Activated T-helper 9 cell treated with anti-CD3 and anti-CD28 coated beads, Interleukin-2, amount 50 U/mL, for 16 hours (primary cell): ENCODE measurements at places on chromosomes 16 and 17.

DNA sequence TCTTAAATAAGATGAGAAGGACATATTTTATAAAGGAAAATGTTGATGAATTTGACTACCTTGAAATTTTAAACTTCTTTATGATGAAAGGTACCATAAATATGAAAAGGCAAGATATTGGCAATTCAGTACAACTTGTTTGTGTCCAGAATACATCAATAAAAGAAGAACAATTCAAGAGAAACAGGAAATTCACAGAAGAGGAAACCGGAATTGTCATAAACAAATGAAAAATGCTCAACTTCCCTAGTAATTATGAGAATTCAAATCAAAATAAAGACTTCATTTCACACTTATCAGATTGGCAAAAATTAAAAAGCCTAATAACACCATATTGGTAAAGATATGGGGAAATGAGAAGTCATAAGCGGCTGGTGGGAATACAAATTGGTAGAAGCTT, 54.3 kb downstream of the WSB1 start:
- no peak for DNase-seq

- DNase-seq = no peak
Observed at GRCh38 chr17:49287481-49287880, 56.9 kb upstream of the PHOSPHO1 start.

DNA sequence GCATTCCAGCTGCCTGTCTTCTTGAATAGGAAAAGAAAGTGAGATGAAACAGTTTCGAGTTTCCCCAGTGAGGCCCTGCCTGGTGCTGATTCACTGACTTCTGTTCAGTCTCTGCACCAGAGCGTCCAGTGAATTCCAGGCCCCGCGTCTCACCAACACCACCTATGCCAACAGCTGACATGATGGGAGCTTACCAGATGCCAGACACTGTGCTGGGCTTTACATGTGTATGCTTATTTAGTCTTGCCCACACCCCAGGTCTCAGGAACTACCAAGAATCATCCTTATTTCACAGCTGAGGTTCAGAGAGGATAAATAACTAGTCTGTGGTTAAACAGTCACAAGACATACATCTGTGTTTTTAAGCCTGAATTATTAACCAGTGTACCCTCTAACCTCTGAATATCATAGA, 29.1 kb upstream of the IRX6 start:
- DNase-seq = no peak

GRCh38 chr16:67977469-67978227, 2.7 kb downstream of the DPEP3 start:
- no peak for DNase-seq

DNA sequence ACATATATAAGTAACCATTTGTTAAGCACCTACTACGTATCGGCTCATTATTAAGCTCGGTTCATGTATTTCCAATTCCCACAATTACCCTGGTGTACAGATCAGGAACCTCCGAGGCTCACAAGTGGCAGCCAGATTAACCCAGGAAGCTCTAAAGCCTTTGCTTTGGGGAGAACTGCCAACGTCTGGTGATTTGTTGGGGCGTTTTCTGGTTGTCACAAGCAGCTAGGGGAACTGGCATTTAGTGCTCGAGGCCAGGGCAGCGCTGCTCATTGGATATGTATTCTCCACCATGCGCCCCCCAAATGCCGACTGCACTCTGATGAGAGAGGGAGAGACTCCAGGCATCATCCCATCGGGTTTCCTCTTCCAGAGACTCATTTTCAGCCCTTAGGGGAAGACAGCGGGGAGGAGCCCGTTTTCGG, 541 bp downstream of the ZNF18 start:
- no peak for DNase-seq

DNA sequence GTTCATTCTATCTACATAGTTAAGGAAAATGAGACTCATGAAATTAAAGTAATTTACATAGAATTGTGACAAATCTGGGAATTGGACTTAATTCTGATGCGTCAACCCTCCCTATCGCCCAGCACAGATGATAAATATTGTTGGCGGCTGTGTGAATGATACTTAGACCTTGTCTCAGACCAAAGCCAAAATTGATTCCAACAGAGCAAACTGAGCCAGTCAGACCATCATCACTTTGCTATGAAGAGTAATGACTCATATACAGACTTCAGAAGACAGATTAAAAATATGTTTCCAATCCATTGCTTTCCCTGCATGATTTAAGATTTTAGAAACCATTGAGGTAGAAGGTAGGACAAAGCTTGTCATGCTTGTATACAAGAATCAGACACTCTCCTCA, 1156.7 kb upstream of the CDH8 start:
- DNase-seq = no peak

GRCh38 chr17:2854143-2855055, 58.2 kb downstream of the RAP1GAP2 start:
- peak; percentile 3 for DNase-seq

DNA sequence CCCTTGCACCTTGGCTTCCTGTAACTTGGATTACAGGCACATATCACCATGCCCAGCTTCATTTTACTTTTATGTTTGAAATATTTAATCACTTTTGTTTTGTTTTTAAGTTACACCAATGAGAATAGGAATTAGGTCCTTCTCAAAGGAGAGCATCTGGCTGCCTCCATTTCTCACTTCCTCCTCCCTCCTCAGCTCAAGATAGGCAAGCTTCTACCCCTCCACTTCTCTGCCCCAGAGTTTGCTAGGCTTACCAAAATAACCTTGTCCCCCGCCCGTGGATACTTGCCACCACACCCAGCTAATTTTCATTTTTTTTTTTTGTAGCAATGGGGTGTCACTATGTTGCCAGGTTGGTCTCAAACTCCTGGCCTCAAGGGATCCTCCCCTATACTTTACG, 17.9 kb downstream of the GABARAPL2 start:
- no peak for DNase-seq

DNA sequence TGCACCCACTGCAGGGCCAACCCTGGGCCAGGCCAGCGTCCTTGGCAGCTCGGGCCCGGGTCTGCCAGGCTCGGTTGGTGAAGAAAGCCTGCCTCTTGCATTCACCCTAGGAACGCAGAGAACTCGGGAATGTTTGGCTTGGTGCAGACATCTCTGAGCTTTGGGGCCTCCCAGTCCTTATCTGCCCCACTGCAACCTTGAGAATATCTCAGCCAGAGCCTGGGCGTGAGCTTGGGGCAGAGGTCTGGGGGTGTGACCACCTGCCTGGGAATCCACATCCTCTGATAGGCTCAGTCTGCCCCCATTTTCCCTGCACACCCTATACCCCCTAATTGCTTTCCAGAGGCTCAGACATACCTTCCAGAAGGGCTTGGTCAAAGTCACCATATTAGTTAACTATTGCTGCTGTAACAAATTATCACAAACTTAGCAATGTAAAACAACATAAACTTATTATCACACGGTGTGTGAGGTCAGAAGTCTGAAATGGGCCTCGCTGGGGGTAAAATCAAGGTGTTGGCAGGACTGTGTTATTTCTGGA, 30.7 kb upstream of the ZNF423 start:
- DNase-seq = no peak

DNA sequence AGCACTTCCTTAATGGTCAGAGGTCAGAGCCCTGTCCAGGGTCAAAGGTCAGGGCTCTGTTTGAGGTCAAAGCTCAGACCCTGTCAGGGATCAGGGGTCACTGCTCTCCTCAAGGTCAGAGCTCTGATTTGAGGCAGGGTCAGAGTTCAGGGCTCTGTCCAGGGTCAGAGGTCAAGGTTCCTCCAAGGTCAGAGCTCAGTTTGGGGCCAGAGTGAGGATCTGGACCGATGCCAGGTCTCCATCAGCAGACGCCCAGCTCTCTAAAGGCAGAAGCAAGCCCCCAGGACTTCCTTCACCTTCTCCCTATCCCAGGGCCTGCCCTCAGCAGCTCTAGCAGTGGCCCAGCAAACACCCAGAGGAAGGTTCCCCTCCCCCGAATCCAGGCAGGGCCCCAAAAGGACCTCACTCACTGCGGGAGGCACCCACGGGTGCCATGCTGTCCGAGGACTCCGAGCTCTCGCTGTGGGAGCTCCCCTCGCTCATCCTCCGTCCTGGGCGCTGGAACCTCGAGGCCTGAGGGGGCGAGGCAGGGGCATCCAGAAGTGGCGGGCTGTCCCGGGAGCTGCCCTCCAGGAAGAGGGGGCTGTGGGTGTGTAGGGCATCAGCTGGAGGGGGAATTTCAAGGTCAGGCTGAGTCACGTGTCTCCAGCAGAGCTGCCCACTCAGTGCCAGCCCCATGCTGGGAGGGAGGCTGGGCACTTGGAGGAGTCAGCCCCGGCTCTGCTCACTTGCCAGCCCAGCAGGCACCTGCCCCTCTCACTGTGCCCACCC, 26.7 kb downstream of the PIMREG start:
- DNase-seq = no peak

DNA sequence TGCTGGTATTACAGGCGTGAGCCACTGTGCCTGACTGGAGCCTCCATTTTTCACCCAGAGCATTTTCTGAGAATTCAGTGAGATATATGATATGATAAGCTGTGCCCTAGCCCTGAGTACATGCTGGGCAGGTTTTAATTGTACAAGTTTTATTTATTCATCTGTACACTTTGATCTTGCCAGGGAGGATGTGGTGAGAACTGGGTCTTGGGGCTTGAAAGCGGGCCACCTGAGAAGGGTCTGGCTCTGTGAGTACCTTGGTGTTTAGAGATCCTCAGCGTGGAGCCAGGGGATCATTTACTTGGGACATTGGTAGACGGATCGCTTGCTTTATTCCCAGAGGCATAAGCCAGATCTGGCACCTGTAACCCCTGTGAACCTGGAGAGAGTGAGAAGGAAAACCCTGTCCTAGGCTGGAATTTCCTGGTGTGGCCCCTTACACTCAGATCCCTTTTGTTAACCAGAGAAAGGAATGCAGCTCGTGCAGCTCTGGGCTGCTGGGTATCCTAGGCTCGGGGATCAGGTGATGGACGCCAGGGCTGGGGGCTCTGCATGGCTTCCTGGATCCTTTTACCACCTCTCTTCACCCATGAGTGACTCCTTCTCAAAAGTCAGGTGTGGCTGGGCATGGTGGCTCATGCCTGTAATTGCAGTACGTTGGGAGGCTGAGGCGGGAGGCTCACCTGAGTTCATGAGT, 91.9 kb downstream of the ABCC1 start:
- no peak for DNase-seq

- no peak for DNase-seq
Observed at GRCh38 chr16:75219838-75220237, 1.1 kb downstream of the CTRB1 start.

DNA sequence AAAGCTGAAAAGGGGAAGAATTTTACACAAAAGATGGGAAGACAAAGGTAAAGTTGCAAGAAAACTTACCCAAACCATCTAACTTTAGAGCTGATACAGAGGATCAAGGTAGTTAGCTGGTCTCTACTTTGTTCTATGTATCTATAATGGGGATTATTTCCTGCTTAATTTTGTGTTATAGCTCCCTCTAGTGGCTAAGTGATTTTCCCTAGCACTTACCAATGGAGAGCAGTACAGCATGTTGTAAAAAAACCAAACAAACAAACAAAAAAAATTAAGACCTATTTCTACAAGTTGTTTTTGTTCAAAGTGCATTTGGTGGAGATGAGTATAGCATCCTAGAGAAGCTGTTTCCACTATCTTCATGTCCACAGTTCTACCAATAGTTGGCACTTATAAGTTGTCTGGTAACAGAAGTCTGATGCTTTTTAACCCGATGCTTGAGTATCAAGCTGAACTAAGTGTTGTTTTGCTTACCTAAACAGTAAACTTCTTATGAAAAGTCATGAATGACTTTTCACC, 7.5 kb downstream of the SRSF1 start:
- DNase-seq = no peak

- no peak for DNase-seq
Observed at GRCh38 chr17:17401271-17401781, 75.5 kb upstream of the MED9 start.

DNA sequence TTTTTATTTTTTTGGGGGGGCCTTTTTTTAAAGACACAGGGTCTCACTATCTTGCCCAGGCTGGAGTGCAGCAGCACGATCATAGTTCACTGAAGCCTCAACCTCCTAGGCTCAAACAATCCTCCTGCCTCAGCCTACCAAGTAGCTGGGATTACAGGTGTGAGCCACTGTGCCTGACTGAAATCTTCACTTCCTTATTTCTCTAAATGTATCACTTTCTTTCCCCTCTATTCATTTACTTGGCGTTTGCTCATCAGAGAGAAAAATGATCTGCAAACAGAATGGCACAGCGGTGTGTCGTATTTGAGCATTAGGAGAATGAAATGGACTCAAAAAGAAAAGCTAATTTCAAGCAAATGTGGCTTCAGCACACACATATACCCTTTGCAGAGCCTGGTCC, 44.3 kb upstream of the CDH5 start:
- no peak for DNase-seq

GRCh38 chr17:43702637-43703036, 40.9 kb upstream of the MEOX1 start:
- DNase-seq = no peak

DNA sequence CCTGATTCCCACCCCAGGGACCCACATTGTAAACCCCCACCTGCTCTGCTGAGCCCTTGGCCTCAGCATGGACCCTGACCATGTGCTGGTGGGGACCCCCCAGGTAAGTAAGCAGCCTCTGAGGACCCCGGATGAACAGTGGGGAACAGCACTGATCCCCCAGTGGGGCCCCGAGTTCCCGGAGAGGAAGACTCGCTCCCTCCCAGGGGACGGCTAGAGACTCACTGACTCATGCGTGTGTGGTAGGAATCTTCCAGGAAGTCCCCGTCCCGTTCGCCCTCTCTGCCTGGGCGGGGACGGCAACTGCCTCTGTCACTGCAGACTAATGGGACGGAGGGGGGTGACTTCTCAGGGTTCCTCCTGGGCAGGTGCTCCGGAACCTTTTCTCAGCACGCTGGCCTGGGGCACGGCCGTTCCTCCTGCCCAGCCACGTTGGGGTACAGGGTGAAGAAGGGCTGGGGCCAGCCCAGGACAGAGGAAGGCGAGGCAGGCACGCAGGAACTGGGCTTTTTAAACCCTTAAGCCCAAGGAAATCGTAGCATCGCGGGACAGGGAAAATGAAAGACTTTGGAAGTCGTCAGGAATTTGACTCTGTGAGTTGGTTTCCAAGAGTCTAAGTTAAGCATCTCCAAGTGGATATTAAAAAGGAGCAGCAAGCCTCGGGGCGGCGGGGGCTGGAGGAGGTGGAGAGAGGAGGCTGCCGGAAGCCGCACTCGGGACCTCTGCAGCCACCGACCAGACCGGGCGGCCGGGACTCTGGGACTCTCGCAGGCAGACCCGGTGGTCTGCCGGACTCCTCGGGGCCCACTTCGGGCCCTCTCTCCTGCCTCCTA, 178.7 kb downstream of the SEC14L1 start:
- DNase-seq = peak; percentile 25

DNA sequence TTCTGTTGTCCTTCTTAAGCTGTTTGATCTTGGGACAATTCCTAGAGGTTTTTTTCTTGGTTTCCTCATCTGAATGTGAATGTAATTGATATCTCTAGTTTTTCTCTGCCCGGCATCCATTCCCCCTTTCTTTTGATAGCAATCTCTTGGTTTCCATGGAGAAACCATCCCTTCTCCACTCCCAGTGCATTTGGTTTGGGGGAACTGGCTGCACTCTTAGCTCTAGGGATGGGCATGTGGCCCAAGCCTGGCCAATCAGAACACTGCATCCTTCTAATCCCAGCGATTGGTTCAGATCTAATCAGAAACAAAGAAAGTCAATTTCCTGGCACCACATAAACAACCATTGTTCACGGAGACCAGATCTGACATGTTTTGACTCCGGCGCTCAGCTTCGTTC, 45.1 kb downstream of the IRX3 start:
- no peak for DNase-seq

- DNase-seq = no peak
Observed at GRCh38 chr16:4514606-4515005, 24.0 kb downstream of the CDIP1 start.

GRCh38 chr17:149897-150584, 12.7 kb downstream of the SCGB1C2 start:
- DNase-seq = no peak
